A549 treated with Hydrocortisone at 1 μM for 4 hours (cell line): ENCODE measurements at places on chromosomes 4 and X. TPM values are rescaled to one million over a fixed set of nuclear protein-coding genes. Genes with fewer than 3 reads are reported as not detected.

The ODAM gene
- not detected in 5 replicates for total RNA-seq

The MID1 gene
- total RNA-seq: 26.4 to 32.2 TPM (median 30.6 TPM) in 5 replicates

The EOLA2 gene
- 55.1 to 63.3 TPM (median 62.4 TPM) in 5 replicates for total RNA-seq

The LEF1 gene
- 0.08 to 0.24 TPM (median 0.16 TPM) in 4 of 5 replicates, not detected in the other for total RNA-seq

The BBS12 gene
- total RNA-seq: 2.0 to 3.1 TPM (median 2.8 TPM) in 5 replicates

The TCEANC gene
- total RNA-seq: 0.59 to 0.99 TPM (median 0.66 TPM) in 5 replicates

The CT45A1 gene
- total RNA-seq: not detected in 5 replicates

The ATXN3L gene
- total RNA-seq: not detected in 5 replicates

The CENPVL3 gene
- total RNA-seq: 0.13 to 0.18 TPM (median 0.14 TPM) in 5 replicates

The GC gene
- not detected in 5 replicates for total RNA-seq

The TEC gene
- 1.3 to 2.7 TPM (median 1.5 TPM) in 5 replicates for total RNA-seq

The CPE gene
- total RNA-seq: 1.4 to 1.9 TPM (median 1.7 TPM) in 5 replicates

The TMEM255A gene
- 0.23 to 0.74 TPM (median 0.33 TPM) in 5 replicates for total RNA-seq

The TBCK gene
- 2.3 to 3.5 TPM (median 2.9 TPM) in 5 replicates for total RNA-seq

The XG gene
- 0.03 TPM in 1 of 5 replicates, not detected in the others for total RNA-seq

The GATA1 gene
- total RNA-seq: not detected in 5 replicates

The MYOZ2 gene
- not detected in 5 replicates for total RNA-seq

The PLXNB3 gene
- 3.1 to 4.0 TPM (median 3.6 TPM) in 5 replicates for total RNA-seq

The MFAP3L gene
- total RNA-seq: 3.0 to 5.4 TPM (median 4.1 TPM) in 5 replicates

The NUP62CL gene
- 13.4 to 17.9 TPM (median 13.9 TPM) in 5 replicates for total RNA-seq

The CAMK2D gene
- 12.8 to 21.1 TPM (median 14.4 TPM) in 5 replicates for total RNA-seq

The MAGEC1 gene
- 0.02 to 0.05 TPM (median 0.02 TPM) in 3 of 5 replicates, not detected in the others for total RNA-seq

The CITED1 gene
- total RNA-seq: 1.2 to 2.8 TPM (median 1.8 TPM) in 5 replicates

The GLOD5 gene
- total RNA-seq: not detected in 5 replicates

The GRIA3 gene
- total RNA-seq: not detected in 5 replicates
